ENCODE measurements at places on chromosomes 5 and 9.

- DNase-seq = peak; percentile 12
Observed at GRCh38 chr5:96483878-96484277, 50.8 kb upstream of the PCSK1 start.

- DNase-seq = no peak
Observed at GRCh38 chr9:18023332-18023731, 444.5 kb downstream of the SH3GL2 start.

DNA sequence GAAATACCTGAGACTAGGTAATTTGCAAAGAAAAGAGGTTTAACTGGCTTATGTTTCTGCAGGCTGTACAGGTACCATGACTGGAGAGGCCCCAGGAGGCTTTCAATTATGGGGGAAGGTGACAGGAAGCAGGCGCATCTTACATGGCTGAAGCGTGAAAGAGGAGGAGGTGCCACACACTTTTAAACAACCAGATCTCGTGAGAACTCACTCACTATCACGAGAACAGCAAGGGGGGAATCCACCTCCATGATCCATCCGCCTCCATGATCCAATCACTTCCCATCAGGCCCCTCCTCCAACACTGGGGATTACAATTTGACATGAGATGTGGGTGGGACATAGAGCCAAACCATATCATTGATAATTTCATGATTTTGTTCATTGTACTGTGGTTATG, 2.5 kb upstream of the MED27 start:
- no peak for DNase-seq

GRCh38 chr9:14941501-14942405, 31.5 kb upstream of the FREM1 start:
- DNase-seq = no peak

- DNase-seq = no peak
Observed at GRCh38 chr5:116573702-116574366, 789 bp downstream of the SEMA6A start.

- no peak for DNase-seq
Observed at GRCh38 chr5:17400724-17401469, 97.1 kb upstream of the TAF11L2 start.

DNA sequence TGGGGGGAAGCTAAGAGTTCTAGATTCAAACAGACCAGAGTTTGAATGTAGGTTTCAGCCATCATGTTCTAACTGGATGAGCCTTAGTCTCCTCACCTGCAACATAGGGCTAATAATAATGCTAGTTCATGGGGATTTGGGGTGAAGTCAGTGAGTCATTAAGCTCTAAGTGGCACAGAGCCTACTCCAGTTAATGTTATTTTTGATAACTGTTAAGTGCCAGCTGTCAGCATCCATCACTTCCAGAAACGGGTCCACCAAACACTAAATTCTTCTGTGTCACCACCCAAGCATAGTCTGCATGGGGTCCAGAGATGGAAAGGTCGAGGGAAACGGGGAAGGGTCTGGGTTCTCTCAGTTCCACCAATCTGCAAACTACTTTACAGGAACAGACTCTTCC, 1.8 kb upstream of the TSC1 start:
- DNase-seq = no peak

GRCh38 chr9:69504058-69504457, 168.1 kb downstream of the APBA1 start:
- DNase-seq = no peak

GRCh38 chr9:95030920-95031642, 286.4 kb downstream of the FANCC start:
- DNase-seq = no peak

DNA sequence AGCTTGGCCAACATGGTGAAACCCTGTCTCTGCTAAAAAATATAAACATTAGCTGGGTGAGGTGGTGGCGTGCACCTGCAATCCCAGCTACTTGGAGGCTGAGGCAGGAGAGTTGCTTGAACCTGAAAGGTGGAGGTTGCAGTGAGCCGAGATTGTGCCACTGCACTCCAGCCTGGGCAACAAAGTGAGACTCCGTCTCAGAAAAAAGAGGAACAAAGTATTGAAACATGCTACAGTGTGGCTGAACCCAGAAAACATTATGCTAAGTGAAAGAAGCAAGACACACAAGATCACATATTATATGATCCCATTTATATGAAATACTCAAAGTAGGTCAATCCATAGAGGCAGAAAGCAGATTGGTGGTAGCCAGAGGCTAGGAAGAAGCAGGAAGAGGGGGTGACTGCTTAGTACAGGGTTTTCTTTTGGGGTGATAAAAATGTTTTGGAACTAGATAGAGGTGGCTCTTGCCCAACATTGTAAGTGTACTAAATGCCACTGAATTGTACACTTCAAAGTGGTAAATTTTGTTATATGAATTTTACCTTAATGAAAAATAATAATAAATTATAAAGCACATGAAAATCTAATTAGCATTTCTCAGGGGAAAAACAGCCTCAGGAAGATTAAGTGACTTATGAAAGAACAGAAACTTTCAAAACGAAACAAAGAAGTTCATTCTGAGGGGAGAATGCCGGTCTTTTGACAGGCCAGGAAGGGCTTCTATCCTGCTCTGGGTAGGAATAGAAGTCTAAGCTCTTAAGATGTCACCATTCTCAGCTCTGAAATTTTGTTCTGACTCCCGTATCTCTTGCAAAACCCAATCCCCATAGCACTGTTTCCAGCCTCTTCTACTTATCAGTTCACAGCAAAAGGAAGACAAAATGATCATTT, 161.1 kb upstream of the TBCA start:
- DNase-seq = no peak

DNA sequence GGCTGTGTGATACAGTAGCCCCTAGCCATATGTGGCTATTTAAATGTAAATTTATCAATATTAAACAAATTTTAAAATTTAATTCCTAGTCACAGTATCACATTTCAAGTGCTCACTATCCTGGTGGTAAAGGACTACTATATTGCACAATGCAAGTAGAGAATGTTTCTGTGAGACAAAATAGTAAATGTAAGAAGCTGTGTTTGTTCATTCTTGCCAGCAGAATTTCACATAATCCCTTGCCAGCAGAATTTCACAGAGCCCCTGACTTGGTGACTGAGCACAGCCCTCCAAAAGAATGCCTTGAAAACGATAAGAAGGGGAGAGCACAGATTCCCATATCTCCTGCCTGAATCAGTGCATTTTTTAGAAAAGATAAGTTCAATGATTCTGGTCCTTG, 75.9 kb upstream of the SELENOP start:
- DNase-seq = no peak

- no peak for DNase-seq
Observed at GRCh38 chr5:7405277-7405676, 9.3 kb downstream of the ADCY2 start.
